ENCODE measurements at places on chromosomes 16 and 17. TPM values are rescaled to one million over a fixed set of nuclear protein-coding genes. Genes with fewer than 3 reads are reported as not detected.

The TBX6 gene
- total RNA-seq = 1.6 TPM

DNA sequence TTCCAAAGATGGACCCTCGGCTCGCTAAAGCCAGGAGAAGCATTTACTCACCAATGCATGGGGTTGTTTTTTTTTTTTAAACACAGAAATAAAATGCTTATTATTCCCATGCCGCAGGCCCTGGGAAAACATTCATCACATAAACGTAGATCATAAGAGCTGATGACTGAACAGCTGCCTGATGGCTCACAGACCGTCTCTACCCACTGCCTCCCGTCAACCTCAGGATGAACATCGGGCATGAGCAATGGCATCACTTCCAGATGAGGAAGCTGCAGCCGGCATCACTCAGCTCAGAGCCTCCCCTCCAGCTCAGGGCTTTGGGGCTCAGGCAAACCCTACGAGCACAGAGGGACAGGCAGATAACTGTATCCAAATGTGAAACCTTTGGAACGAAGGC lies 380.6 kb downstream of the CPPED1 start:
- no peak for DNase-seq
- H3K4me1 ChIP-seq = no peaks in the 10 kb centered on the region
- H3K27ac ChIP-seq = no peak overlapping the region
- no peaks in the 10 kb centered on the region for H3K36me3 ChIP-seq
- H3K4me3 ChIP-seq = no peak overlapping the region

DNA sequence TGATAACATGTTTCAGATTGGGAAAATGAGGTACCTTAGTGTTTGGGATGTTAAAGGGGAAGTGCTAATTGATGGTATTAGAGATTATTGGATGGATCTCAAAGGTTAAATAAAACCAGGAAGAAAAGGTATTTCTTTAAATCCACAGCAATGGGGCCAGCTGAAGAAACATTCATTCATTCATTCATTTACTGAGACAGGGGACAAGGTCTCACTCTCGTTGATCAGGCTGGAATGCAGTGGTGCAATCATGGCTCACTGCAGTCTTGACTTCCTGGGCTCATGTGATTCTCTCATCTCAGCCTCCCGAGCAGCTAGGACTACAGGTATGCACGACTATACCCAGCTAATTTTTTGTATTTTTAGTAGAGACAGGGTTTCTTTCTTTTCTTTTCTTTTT lies 19.8 kb downstream of the EARS2 start:
- no peak for DNase-seq
- no peak overlapping the region for H3K27ac ChIP-seq
- no peak overlapping the region for H3K4me3 ChIP-seq
- no peaks in the 10 kb centered on the region for H3K36me3 ChIP-seq
- no peaks in the 10 kb centered on the region for H3K27me3 ChIP-seq

DNA sequence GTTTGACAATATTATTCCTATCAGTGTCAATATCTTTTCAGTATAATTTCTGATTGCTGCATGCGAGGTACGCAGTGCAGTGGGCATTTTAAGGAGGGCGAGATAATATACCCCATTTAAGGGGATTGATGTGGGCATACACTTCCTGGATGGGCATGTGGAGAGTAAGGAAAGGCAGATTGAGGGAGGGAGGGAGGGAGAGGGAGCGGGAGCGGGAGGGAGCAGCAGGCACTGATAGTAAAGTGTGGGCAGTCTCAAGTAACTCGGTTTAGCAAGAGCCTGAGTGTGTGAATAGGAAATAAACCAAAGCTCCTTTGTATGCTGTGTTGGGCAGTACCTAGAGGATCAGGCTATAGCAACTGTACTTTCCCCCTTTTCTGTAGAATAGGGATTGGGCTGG lies 5.1 kb downstream of the BPTF start:
- H3K4me1 ChIP-seq = no peaks in the 10 kb centered on the region
- no peaks in the 10 kb centered on the region for H3K27me3 ChIP-seq

DNA sequence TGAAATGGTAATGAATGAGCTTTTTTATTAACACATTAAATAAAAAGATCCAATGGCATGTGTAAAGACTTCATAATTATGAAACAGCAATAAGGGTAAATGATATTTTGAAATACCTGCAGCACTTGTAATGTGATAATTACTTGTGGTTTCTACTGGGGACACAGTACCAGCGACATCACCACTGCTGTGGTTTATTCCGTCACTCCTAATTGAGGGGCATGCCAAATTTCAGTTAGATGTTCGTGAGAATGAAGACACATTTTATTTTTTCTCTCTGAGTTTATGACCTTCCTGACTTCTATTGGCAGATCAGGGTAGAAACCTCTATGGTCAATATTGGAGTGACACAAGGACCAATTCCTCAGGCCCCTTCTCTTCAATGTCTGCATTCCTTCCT lies 131.9 kb upstream of the XYLT1 start:
- H3K27ac ChIP-seq = no peak overlapping the region
- no peak overlapping the region for H3K4me3 ChIP-seq
- DNase-seq = no peak
- H3K27me3 ChIP-seq = no peaks in the 10 kb centered on the region
- H3K4me1 ChIP-seq = no peaks in the 10 kb centered on the region

- H3K4me3 ChIP-seq = no peak overlapping the region
- H3K36me3 ChIP-seq = no peaks in the 10 kb centered on the region
- DNase-seq = no peak
Measured at GRCh38 chr17:32835291-32835761, 41.6 kb downstream of the MYO1D start.

DNA sequence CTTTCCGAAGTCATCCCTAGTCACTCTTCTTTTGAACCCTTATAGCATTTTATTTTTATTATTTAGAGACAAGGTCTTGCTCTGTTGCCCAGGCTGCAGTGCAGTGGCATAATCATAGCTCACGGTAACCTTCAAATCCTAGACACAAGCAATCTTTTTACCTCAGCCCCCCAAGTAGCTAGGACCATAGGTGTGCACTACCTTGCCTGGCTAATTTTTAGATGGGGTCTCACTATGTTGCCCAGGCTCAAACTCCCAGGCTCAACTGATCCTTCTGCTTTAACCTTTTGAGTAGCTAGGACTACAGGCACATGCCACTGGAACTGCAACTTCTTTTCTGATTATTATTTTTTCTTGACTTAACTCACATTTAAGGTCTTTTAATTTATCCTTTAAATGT lies 33.0 kb upstream of the TMEM97 start:
- DNase-seq = no peak
- no peak overlapping the region for H3K4me3 ChIP-seq
- no peaks in the 10 kb centered on the region for H3K27me3 ChIP-seq
- H3K4me1 ChIP-seq = peaks cover 14% of the 10 kb centered on the region

DNA sequence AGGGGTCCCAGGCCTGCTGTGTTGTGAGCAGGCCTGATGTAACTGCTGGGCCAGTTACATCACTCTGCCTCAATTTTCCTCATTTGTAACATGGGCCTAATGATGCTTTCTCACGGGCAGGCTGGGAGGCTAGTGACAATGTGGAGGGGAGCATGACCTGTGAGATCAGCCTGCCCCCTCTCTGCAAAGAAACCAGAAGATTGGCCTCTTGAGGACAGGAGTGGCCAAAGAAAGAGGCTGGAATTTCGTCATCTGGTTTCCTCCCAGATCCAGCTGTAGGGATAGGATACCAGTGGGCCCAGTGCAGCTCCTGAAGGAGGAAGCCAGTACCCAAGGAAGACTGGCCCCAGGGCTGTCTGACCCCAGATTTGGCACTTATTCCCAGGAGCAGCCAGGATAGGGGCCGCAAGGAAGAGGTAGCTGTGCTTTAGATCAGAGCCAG lies 615 bp upstream of the SREBF1 start:
- peak; percentile 66 for DNase-seq
- H3K27ac ChIP-seq = peak overlapping the region; percentile 98
- no peaks in the 10 kb centered on the region for H3K36me3 ChIP-seq
- no peaks in the 10 kb centered on the region for H3K27me3 ChIP-seq
- H3K4me3 ChIP-seq = peak overlapping the region; percentile 98
- peaks cover 49% of the 10 kb centered on the region for H3K4me1 ChIP-seq

All from Caco-2 (cell line).